ENCODE measurements at places on chromosomes 3 and 15.
A peak's percentile ranks its signal among the peaks of the same experiment; 100 is the strongest.

- no peak for DNase-seq
Observed at GRCh38 chr3:37779289-37780152, 82.2 kb upstream of the CTDSPL start.

- no peak for DNase-seq
Observed at GRCh38 chr15:64634576-64635498, 140.6 kb downstream of the RBPMS2 start.

DNA sequence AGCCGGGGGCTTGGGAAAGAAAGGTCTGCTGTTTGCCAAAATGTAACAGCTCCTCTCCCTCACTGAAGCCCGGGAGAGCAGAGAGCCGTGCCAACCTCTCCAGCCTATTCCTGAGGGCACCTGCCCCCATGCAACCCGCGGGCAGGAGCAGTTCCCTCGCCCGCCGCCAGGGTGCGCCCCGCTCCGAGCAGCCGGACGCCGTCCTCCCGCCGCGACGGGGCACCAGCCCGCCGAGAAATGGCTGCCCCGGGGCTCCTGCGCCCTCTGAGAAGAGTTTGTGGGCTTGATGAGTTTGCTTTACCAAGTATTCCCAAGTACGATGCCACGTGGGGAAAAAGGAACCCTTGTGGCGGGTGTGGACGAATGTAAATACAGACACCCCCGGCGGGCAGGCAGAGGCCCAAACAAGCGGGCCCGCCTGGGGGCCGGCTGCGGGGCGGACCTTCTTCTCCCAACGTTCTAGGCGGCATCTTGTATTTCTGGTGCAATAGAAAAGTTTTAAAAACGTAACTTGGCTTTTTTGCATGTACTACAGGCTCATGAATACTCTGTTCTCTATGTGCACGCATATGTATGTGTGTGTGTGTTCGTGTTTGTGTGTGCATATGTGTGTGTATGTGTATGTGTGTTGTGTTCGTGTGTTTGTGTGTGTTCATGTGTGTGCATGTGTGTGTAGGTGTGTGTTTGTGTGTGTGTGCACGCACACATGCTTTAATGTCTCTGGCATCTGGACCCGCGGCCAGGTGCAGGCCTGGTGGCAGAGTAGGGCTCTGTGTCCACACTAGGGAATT is 162.9 kb downstream of the CHSY1 start:
- DNase-seq: peak; percentile 70

DNA sequence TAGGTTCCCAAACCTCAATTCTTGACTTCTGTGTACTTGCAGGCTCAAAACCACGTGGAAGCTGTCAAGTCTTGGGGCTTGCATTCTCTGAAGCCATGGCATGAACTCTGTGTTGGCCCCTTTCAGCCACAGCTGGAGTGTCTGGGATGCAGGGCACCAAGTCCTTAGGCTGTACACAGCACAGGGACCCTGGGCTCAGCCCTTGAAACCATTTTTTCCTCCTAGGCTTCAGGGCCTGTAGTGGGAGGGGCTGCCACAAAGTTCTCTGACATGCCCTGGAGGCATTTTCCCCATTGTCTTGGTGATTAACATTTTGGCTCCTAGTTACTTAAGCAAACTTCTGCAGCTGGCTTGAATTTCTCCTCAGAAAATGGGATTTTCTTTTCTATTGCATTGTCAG is 135.4 kb downstream of the ATG7 start:
- DNase-seq: no peak

- no peak for DNase-seq
Observed at GRCh38 chr3:57160076-57160764, 4.9 kb downstream of the IL17RD start.

GRCh38 chr3:46943237-46944187 is 33.0 kb downstream of the CCDC12 start:
- no peak for DNase-seq

- DNase-seq: no peak
Observed at GRCh38 chr15:55676507-55676906, 66.4 kb downstream of the PRTG start.

- no peak for DNase-seq
Observed at GRCh38 chr3:11076711-11077110, 77.6 kb upstream of the HRH1 start.

DNA sequence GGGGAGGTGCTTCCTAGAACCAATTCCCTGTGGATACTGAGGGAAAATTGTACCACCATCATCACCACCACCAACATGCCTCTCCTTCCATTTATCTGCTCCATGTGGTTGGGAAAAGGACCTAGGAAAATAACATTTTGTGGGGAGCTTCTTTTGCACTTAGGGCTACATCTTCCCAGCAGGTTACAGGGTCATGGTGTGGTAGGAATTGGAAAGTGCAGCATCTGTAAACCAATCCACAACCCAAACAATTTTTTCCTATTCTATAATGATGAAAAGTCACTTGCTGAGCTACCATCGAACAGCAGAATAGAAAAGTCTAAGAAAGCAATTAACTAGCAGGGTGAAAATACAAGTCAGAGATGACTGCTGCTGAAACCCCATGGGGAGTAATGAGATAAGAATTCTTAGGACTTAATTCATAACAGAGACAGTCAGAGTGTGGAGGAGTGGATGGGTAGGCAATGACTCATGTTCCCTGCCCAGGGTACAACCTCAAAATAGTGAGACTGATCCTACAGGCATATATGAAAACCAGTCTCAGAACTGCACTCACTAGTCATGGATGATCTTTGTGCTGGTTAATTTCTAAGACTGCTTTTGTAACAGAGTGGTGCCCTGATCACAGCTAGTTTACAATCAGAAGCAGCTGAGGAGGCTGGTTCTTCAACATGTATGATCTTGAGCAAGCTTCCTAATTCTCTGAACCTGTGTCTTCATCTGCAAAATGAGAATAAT is 38.1 kb upstream of the LEKR1 start:
- no peak for DNase-seq

DNA sequence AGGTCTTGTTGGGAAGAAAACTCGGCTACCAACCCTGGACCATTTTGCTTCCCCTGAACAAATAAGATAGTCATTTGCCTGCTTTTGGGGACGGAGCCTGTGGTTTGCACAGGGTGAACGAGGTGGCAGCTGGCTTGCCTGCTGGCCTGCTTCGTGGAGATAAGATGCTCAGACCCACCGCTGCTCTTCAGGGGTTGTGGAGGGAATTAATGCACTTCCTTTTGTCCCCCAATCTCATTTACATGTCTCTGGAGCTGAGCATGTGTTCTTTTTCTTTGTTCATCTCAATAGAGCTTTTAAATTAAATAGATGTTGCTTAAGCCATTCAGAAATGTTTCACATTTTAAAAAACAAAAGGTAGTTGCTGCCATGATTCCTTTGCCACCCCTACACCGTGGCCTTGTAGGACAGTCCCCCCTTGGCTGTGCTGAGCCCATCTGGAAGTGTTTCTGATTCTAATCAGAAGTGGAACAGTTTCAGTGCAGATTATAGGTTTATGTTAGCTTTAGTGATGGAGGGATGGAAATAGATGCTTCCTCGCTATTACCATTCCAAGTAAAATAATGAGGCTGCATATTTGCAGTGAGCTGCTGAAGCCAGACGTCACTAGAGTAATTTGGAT is 25.6 kb downstream of the APBA2 start:
- DNase-seq: no peak

- DNase-seq: no peak
Observed at GRCh38 chr15:75153087-75153486, 48.6 kb upstream of the C15orf39 start.

GRCh38 chr15:90860450-90860849 is 7.9 kb upstream of the FURIN start:
- no peak for DNase-seq

DNA sequence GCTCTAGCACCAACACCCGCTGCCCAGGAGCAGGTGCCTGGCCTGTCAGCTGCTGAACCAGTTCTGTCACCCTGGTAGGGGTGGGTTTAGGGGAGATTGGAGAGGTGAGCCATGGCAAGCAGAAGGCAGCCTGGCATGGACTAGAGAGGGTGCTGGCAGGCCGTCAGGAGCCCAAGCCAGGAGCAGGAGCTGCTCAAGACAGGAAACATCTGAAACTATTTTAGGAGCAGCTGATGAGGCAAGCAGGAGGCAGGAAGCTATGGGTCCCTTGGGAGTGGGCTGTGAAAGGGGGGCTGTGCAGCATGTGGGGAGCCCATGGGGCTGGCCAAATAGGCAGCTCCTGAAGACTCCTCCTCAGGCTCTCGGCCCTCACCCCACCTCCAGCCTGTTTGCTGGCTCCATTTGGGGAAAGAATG is 2.3 kb downstream of the INKA1 start:
- DNase-seq: no peak

DNA sequence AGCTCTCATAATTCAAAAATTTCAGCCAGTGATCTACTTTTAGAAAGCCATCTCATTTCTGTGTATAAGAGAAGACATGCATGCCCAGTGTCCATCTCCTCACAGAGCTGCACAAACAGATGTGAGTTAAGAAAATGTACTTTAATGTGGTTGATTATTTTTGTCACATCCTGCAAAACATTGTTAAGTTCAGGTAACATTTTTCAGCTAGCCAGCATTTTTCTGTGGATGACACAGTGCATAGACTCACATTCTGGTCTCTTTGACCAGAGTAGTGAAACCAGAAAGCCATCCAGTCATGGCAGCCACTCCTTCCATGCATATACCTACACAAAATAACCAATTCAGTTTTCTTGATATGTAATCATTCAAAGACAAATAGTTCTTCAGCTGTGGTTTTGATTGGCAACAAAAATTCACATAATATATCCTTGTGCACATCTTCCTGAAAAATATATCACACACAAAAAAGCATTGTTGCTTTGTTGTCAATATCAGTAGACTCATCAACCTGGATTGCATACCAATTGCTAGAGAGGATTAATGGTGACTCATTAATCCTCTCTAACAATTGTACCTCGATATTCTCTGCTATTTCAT is 2.1 kb upstream of the PLSCR1 start:
- DNase-seq: no peak

DNA sequence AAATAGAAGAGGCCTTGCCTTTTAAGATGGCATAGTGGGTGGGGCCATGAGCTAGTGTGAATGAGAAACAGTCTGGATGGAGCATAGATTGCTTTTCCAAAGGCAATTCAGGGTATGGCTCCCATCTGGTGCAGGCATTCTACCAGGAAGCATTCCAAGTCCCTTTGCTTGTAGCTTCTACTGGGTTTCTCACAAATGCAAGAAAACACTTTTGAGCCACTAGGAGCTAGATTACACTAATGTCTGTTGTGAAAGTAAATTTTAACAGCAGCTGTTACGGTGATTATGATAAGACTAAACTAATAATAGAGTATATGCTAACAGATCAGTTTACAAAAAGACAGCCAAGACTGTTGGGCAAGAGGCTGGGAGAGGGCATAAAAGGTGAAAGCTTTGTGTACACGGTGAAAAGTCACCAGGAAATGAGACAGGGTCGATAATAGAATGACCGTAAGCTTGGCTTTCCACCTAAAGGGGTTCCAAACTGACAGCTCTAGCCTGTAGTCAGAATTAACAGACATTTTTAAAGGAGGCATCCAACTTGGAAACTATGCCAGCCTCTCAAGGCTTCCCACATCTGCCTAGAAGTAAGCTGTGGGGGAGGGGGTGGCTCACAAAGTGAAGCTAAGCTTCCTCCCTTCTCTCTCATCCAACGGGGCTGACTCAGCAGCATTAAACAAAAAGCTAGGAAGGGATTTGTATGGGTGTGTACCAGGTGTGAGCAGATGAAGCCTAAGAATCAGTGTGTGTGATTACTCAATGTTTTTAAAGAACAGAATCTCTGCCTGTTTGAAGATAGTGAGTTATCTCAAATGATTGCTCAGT is 61.1 kb upstream of the GPD1L start:
- no peak for DNase-seq

DNA sequence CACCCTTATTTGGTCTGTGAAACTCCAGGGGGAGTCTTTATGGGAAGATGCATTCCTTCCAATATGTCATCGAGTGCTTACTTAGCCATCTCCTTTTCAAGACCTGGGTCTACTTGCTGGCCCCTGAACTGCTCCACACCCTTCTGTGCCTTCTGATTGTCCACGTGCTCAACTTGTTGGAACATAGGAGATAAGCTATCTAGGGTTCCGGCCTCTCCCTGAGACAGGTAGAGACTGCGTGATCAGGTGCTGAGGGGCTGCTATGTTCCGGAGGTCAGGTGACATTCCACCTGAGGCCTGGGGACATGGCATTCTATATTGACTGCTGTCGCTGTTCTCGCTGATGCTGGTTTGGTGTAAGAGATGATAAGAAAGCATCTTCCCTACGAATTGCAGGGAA is 65.6 kb downstream of the ATP1B3 start:
- DNase-seq: no peak

GRCh38 chr15:78750566-78750965 is 60.7 kb downstream of the ADAMTS7 start:
- no peak for DNase-seq

- no peak for DNase-seq
Observed at GRCh38 chr3:171443211-171443957, 16.8 kb downstream of the TNIK start.

- DNase-seq: no peak
Observed at GRCh38 chr3:186845756-186846155, 3.2 kb downstream of the ADIPOQ start.

- DNase-seq: no peak
Observed at GRCh38 chr15:60804551-60804950, 325.6 kb upstream of the ICE2 start.

DNA sequence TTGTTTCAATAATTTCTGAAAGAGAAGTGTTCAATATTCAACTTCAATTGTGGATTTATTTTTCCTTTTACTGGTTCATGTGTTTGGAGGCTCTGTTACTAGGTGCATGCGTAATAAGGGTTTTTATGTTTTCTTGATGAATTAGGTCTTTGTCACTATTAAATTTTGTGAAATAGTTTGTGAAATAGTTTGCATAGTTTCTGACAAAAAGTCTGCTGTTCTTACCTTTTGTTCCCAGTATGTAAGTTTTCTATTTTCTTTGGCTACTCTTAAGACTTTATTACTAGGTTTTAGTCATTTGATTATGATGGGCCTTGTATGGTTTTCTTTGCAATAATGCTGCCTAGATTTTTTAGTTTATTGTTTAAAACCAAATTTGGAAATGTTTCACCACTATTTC is 38.0 kb downstream of the MEF2A start:
- DNase-seq: no peak

DNA sequence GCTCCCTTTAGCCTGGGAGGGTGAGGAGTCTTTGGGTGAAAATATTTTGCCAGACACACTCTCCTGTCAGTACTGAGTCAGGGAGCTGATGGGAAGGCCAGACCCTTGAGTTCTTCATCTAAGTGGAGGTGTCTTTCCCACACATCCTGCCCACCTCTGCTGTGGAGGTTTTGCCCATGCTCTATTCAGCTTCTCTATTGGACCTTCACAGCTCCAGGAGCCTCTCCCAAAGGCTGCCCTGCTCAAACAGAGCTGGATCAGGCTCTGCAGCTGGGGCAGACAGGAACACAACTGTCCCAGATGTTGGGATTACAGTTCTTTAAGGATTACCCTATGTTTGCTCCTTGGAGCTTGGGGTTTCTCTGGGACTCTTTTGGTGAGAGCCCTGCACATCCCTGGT is 77.9 kb downstream of the SPSB4 start:
- no peak for DNase-seq

DNA sequence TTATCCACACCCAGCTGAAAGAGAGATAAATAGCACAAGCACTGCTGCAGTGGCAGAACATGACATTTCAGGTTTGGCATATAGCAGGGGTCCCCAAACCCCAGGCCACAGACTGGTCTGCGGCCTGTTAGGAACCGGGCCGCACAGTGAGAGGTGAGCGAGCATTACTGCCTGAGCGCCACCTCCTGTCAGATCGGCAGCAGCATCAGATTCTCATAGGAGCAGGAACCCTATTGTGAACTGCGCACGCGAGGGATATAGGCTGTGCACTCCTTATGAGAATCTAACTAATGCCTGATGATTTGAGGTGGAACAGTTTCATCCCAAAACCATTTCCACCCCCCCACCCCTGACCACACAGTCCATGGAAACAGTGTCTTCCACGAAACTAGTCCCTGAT is 54.6 kb downstream of the CCR4 start:
- DNase-seq: no peak

- peak; percentile 27 for DNase-seq
Observed at GRCh38 chr3:42179110-42179725, 86.8 kb downstream of the CCK start.

Measured in stimulated activated CD4-positive, alpha-beta T cell treated with anti-CD3 and anti-CD28 coated beads, Interleukin-4, amount 100 ng/mL, for 4 hours (primary cell).